ENCODE measurements at places on chromosomes 2 and 18.
A peak's percentile ranks its signal among the peaks of the same experiment; 100 is the strongest.

DNA sequence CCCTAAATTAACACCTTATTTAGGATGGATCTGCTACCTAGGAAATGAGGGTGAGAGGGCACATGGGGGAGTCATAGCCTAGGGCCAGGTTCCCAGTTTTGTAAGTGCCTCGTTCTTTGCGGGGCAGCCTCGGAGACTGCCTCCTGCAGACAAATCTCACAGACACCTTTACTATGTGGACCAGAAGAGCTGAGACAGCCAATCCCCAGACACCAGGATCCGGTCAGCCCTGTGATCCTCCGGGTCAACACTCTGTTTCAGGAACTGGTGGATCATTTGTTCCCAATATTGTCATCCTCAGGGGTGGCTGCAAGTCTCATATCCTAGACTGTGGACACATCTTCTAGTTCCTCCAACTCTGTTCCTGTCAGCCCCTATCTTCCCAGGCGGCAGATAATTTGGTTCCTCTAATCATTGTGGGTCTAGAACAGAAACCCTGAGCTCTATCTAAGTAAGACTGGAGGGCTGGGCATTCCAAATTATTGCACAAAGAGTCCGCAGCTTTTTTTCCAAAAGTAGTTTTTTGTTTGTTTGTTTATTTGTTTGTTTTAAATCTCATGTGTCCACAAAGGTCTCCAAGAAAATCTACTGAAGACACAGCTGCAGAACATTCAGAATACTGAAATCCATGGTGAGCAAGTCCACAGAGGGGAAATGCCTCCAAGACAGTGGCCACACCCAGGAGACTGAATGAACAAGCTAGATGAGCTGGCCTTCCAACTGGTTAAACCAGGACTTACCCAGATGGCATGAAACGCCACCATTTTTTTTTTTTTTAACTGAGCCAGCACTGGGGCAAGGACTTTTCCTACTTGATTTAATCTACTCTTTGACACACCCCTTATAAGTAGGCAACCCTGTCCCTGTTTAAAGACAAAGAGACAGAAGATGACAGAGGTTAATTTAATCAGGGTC is 6.2 kb upstream of the GDF7 start:
- peak; percentile 46 for DNase-seq

DNA sequence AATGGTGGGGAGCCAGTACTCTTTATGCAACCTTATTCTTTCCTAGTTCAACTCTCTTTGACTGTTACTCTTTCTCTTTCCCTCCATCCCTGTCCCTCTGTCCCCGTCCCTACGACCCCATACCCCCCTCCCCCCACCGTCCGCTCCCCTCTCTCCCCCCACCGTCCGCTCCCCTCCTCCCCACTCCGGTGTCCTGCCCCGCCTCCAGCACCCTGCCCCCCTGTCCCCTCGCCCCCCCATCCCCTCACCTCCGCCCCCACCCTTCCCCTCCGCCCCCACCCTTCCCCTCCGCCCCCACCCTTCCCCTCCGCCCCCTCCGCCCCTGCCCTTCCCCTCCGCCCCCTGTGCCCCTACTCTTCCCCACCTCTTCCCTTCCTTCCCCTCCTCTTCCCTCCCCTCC is 128.4 kb downstream of the LPIN1 start:
- no peak for DNase-seq

- no peak for DNase-seq
Measured at GRCh38 chr2:184205048-184205596, 393.2 kb upstream of the ZNF804A start.

DNA sequence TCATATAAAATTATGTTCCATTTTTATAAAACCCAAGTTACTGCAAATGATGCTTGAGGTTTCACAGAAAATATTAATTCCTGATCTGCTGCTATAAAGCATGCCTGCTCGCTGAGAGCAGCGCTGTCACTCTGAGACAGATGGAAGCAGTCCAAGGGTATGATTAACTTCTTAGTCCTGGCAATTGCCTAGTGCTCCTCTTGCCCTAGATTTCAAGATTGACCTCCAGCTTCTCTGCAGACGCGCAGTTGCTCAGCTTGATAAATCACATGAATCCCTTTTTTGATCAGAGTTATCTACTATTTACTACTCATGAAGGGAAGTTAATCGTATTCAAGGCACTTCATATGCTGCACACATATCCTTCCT is 154.6 kb upstream of the REV1 start:
- peak; percentile 74 for DNase-seq

DNA sequence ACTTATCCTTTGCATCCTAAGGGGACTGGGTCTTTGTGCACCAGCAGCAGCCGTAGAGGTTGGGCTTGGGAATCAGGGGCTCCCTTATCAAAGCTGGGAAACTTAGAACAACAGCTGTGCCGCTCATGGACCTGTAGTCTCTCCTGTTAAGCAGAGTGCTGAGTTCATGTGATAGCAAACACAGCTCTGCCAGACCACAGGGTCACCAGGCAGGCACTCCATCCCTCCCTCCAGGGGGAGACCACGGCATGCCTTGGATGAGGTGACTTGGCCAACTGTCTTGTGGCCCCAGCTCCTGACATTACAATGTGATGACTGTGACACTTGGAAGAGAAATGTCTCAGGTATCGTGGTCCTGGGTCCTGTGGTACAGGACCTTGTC is 60.0 kb downstream of the DGKD start:
- DNase-seq, result peak; percentile 41

DNA sequence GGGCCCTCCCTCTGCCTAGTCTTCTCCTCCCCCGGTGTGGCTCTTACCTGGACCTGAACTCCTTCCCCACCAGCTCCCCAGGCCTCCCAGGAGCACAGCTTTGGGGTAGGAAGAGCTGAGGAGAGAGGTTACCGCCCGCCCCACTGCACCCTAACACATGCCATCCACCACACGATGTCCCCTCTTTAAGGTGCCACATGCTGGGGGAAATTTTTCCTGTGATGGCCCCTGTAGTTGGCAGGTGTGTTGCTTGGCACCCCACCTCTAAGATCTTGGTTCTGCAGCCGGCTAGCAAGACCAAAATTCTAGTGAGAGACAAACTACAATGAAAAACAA is 6.9 kb upstream of the TEX261 start:
- DNase-seq, result no peak

GRCh38 chr2:203225423-203226039 is 13.3 kb upstream of the CYP20A1 start:
- DNase-seq, result peak; percentile 30

GRCh38 chr2:98026292-98026691 is 30.5 kb upstream of the TMEM131 start:
- DNase-seq, result no peak

GRCh38 chr2:10452312-10452711 is 4.2 kb upstream of the ODC1 start:
- DNase-seq, result peak; percentile 89

DNA sequence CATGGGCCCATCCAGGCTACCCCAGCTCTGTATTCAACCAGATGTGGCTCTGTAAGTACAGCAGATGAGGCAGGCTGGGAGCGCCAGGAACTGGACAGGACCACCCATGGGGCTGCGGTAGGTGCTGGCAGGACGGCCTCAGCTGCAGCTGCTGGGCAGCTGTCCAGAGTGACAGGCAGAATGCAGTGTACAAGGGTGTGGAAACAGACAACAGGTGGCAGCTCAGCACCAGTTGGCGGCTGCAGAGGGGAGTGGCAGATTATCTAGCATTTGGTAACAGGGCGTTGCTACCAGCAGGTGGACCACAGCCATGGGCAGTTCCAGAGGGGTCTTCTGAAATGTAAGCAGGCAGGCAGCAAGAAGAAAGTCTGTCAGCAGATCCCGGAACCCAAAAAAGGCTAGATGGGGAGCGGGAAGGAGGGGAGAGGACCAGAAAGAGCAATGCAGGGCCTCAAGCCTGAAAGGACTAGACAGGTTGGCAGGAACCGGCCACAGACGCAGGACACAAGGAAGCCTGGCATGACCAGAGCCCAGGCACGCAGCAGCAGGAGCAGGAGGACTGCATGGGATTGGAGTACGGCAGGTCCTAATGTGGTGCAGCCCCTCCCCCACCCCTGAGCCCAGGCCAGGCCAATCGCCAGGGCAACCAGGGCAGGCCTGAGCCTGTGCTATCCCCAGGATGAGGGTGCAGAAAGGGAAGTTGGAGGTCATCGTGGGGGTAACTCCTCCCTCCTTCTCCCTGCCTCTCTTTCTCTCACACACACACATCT is 24.7 kb downstream of the PKDCC start:
- DNase-seq, result no peak

DNA sequence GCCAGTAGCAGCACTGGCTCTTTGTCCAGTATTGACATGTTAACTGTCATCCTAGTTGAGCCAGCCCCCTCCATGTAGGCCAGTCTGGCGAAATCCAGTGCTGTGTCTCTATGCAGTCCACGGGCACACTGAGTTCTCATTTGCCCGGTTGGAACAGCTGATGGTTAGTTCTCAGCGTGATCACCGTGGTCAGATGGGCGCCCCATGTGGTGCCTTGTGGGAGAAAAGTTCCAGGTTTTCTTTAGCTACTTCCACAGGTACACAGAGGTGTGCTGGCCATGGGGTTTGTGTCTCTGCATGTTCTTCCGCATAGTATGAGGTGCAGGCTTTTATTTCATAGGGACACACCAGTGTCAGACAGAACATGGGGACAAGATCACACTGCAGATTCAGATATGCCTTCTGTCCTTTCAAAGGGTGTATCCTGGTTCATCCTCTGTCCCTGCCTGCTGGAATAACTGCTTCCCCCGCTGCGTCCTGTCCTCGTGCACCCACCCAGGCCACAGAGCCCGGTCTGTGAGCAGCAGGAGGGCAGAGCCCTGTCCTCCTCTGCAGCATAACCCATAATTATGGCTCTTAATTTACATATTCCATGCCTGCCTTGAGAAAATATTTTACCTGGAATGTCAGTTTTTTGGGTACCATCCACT is 334.1 kb downstream of the GBX2 start:
- no peak for DNase-seq

DNA sequence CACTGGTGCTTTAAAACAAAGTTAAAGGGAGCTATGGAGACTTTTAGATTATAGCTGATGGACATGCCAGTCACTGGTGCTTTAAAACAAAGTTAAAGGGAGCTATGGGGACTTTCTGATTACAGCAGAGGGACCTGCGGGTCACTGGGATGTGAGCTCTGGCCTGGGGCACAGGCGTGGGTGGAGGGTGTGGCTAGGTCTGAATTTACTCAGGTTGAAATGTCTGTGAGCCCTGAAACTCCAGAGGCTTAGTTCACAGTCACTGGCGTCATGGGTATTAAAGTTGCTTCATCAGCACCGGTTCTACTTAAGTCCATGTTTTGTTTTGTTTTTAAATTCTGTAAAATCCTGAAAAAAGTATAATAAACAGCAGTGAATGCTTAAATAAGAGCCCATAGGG is 49.0 kb upstream of the TMEM18 start:
- DNase-seq, result no peak

GRCh38 chr2:120632796-120633646 is 102.6 kb upstream of the GLI2 start:
- no peak for DNase-seq

DNA sequence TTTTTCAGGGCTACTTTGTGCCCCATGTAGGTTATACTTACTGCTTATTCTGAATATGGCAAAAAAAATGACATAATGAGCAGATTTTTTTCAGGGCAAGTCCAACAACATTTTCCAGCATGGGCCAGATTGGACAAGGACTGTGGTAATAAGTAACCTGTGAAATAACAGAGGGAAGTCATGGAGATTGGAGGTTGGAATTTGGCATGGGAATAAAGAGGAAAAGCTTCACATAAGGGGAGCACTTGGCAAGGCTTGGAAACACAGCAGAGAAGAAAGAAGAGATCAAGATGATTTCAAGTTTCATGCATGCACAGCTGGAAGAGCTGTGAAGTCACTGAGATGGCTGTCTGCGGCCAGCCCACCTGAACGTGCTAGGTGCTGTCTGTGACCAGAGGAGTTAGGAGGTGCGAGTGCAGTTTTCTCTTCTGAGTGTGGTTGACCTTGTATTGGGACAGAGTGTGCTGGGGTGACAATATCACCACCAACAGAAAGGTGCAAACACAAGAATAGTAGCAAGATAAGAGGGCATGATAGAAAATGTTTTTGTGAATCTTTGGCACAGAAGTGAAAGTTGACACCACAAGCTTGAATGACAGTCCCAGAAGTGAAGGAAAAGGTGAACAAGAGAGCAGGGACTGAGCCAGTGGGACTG is 71.1 kb upstream of the DSC1 start:
- DNase-seq, result no peak

- no peak for DNase-seq
Measured at GRCh38 chr2:49794396-49794795, 640.1 kb upstream of the FSHR start.

- peak; percentile 20 for DNase-seq
Measured at GRCh38 chr2:133937669-133938068, 316.2 kb upstream of the MGAT5 start.

GRCh38 chr2:215773728-215774127 is 239.6 kb downstream of the MREG start:
- DNase-seq, result peak; percentile 99

DNA sequence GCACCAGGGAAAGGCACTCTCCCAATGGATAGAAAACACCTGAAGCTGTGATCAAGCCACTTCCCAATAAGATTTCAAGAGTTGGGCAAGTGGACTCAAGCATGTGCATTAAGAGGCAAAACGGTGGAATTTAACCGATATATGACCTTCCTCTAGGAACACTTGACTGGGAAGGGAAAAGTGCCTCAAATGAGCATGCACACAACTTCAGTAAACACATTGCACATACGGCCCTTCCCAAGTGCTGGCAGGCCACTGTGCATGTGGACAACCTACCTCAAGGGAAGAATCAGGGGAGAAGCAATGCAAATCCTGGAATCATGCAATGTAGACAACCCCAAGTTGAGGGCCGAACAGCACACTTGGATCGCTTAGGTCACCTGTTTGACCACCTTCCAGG is 23.9 kb upstream of the SH3RF3 start:
- DNase-seq, result no peak

GRCh38 chr2:215866606-215867005 is 146.7 kb downstream of the MREG start:
- DNase-seq, result no peak

DNA sequence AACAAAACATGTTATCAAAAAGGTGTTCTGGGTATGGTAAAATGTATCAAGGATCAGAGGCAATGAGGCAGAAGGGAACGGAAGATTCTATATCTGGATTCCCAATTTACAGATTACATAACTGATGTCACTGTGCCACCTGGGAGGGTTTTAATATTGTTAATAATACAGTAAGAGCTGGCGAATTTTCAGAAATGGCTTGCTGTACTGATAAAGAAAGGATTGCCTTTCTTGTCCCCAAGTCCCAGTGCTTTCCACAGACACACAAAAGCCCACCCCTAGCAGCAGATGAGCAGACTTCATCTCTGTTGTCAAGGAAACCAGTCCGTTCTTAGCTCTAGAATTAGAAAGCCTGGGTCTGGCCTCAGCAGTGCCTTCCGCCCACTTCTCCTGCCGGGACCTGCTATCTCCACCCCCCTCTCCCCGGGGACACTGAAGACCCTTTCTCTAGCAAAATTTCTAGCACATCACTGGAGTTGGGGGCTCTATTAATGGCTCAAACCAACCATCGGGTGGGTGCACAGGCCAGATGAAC is 34.3 kb downstream of the ADD2 start:
- DNase-seq, result no peak

DNA sequence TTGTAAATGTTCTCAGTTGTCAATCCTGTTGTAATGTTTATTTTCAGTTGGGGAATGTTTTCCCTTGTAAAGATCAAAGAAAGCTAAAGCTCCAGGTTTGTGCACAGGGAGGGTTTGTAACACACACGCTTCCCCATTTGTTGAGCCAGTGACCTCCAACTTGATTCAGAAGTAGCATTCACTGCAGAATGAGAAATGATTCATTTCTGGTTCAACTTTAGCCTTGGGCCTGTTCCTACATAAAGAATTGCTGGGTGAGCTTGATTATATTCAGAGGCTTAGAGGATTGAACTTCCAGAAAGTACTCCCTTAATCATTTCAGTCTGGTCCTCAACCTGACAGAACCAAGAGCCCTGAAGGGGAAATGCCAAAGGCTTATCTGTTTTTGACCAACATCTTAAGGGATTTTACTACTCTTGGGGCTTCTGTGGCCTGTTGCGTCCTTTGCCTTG is 70.6 kb upstream of the CAVIN2 start:
- no peak for DNase-seq

Measured in EH (cell line).